ENCODE measurements at places on chromosomes 6 and 20.

- H3K36me3 ChIP-seq = no peaks in the 10 kb centered on the region
- peaks cover 14% of the 10 kb centered on the region for H3K4me1 ChIP-seq
- no peaks in the 10 kb centered on the region for H3K27me3 ChIP-seq
- no peak overlapping the region for H3K27ac ChIP-seq
Measured at GRCh38 chr20:859751-860231, 26.3 kb downstream of the FAM110A start.

DNA sequence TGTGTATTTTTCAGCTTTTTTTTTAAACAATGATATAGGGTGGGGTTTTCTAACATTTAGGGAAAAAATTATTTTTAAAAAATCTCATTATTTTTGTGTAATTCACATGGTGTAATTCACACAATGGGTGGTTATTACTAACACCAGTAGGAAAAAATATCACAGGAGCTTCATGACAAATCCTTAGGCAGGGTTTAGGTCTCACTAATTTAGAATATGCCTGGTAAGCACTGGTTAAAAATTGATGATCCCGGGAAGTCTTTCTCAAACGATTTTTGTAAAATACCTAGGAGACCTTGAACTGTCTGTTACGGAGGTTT lies 29.5 kb upstream of the ZNF217 start:
- H3K27ac ChIP-seq = peak overlapping the region; percentile 74
- H3K27me3 ChIP-seq = no peaks in the 10 kb centered on the region
- peak overlapping the region; percentile 56 for H3K4me3 ChIP-seq
- H3K36me3 ChIP-seq = no peaks in the 10 kb centered on the region

- H3K4me3 ChIP-seq = no peak overlapping the region
- no peaks in the 10 kb centered on the region for H3K27me3 ChIP-seq
- H3K4me1 ChIP-seq = peaks cover 8% of the 10 kb centered on the region
- no peak overlapping the region for H3K27ac ChIP-seq
- DNase-seq = no peak
Measured at GRCh38 chr20:63542696-63543095, 4.9 kb downstream of the SRMS start.

- no peaks in the 10 kb centered on the region for H3K36me3 ChIP-seq
- peaks cover 13% of the 10 kb centered on the region for H3K4me1 ChIP-seq
- no peak for DNase-seq
- H3K27me3 ChIP-seq = no peaks in the 10 kb centered on the region
- H3K27ac ChIP-seq = no peak overlapping the region
- no peak overlapping the region for H3K4me3 ChIP-seq
Measured at GRCh38 chr6:53648184-53648943, 17.2 kb downstream of the KLHL31 start.

DNA sequence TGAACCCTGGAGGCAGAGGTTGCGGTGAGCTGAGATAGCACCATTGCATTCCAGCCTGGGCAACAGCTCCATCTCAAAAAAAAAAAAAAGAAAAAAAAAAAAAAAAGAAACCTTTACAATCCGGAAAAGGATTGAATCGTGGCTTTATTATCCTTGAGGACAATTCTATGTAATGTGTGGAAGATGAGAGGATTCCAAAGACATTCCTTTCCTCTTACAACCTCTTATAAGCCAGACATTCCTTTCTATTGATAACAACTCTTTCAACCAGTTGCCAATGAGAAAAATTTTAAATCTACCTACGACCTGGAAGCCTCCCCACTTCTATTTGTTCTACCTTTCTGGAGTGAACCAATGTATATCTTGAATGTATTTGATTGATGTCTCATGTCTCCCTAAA lies 91.2 kb upstream of the EEF1E1 start:
- H3K27ac ChIP-seq = no peak overlapping the region
- no peaks in the 10 kb centered on the region for H3K36me3 ChIP-seq
- no peaks in the 10 kb centered on the region for H3K4me1 ChIP-seq
- DNase-seq = no peak
- H3K4me3 ChIP-seq = no peak overlapping the region

DNA sequence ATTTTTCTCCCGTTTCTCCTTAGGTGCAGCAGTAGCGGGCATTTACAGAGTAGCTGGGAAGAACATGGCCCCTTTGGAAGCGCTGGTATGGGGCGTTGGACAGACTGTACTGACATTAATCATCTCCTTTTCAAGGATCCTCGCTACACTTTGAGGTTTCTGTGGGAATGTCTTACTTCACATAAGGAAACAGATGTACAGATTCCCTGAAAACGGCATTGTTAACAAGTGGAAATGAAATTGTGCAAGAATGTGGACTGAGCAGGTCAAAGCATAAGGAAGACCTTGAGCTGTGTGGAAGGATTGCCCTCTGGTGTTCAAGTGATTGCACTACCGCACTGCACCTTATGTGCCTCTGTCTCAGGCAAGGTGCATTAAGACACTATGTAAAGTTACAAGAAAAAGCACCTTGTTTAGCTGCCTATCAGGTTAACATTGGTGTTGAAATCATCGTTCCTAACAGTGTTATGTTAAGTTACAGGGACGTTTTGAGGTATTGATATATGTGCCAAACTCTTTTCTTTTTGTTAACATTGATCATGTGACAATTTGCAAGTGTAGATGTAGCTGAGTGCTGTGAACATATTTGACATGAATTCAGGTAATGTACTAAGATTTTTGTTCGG lies 38.0 kb downstream of the TMEM170B start:
- no peaks in the 10 kb centered on the region for H3K4me1 ChIP-seq
- no peaks in the 10 kb centered on the region for H3K27me3 ChIP-seq
- peak; percentile 54 for DNase-seq
- no peaks in the 10 kb centered on the region for H3K36me3 ChIP-seq
- no peak overlapping the region for H3K4me3 ChIP-seq
- H3K27ac ChIP-seq = no peak overlapping the region

All from naive thymus-derived CD4-positive, alpha-beta T cell (primary cell).